Stimulated activated CD4-positive, alpha-beta T cell treated with anti-CD3 and anti-CD28 coated beads, Interleukin-2, amount 100 ng/mL, for 48 hours (primary cell): ENCODE measurements at places on chromosomes 7 and 10.
A peak's percentile ranks its signal among the peaks of the same experiment; 100 is the strongest.

DNA sequence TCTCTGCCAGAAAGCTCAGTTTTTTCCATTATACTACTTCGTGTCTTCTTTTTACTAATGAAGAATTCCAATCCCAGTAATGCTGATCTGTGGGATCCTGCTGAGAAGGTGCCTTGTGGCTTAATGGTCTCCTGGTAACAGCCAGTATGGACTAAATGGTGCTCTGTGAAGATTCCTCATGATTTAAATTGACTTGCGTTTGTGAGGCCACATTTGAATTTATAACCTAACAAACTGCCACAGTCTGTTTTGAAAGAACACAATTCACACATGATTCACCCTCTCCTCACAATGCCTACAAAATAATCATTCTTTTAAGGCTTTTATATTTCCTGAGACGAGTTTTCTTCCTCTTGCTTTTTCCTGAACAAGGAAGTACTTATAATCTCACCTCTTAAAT, 140.0 kb downstream of the MBL2 start:
- DNase-seq, result no peak

DNA sequence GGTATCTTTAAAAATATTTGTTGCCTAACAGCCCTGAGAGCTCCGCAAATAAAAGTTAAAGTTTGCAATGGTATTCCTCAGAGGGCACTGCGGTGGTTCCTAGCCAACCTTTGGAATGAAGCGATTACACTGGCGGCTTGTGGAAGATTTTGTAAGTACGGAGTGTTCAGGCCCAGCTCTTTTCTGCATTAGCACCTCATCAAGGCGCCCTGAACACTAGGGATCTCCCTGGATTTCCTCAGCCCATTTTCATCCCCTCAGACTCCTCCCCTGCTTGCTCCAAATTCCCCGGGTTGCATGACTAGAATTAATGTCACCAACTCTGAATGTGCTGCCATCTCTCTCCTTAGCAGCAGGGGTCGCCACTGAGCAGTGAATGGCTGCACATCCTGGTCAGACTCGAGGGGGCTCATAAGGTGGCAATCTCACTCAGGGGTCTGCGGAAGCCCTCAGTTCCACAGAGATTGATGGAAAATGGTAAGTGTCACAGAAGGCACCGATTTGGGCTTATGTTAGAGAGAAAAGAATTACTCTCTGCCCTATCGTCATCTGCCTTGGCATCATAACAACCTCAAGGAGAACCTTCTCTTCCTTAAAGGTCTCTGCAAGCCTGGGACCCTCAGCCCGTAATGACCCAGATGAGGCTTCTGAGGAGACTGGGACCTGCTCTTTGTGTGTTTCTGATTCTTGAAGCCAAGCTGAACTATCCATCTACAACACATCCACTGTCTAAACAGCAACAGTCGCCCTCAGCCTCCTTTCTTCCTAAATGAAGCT, 262.8 kb upstream of the AOAH start:
- DNase-seq, result peak; percentile 70

DNA sequence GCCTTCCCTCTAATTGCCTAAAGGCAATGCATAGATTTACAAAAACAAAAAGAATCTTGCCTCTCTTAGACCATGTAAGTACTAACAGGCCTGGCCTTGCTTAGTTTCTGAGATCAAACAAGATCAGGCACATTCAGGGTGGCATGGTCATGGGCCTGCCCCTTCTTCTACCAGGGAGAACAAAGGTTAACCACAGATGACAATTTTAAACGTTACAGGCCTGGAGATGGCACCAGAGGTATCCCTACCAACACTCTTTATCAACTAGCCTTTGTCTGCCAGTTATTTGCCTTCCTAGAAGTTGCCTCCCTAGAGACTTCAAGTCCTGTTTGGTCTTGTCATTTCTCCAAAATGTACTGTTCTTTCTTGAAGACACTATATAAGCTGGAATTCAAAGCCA, 252.6 kb downstream of the DOCK4 start:
- DNase-seq, result no peak

DNA sequence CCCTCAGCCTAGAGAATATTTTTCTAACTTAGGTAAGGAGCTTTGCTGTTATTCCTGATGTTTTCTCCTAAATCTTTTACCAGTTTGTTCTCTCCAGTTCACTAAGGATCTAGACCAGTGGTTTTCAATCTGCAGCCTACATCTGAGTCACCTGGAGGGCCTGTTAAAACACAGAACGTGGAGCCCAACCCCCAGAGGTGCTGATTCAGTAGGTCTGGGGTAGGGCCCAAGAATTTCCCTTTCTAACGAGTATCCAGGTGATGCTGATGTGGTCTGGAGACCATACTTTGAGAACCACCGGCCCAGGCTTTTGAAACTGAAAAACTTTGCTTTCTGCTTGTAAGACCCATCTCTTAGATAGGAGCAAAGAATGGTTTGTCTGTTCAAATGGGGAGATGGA, 51.2 kb upstream of the KMT2E start:
- no peak for DNase-seq

GRCh38 chr7:117875566-117875965, 2.3 kb upstream of the CTTNBP2 start:
- DNase-seq, result no peak

DNA sequence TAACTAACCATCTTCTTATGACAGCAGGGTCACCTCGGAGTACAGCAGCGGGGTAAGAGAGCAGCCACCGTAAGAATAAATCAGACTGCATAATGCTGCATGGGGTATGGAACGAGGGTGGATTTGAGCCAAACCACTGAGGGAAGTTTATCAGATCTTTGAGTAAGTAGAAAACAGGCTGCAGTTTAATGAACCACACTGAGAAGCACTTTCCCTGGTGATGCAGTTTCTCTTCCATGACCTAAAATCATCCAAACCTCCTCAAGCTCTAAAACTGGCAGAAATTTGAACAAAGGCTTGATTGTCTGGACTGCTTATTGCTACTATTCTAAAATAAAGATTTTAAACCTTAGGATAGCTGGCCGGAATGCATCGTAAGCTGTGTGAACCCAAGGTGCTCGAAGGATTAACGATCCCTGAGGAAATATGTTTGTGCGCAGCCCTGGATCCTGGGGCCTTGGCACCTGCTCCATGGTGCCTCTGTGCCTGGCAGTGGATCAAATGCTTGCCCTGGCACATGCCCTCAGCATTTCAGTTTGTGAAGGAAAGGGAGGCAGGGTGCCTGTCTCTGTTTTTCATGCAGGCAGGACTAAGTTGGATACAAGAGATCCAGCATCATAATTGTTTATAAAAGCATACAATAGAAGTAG, 322.7 kb downstream of the LHFPL3 start:
- DNase-seq, result no peak

- DNase-seq, result no peak
These were observed 34.1 kb downstream of the EGFR start for GRCh38 chr7:55052741-55053427.

DNA sequence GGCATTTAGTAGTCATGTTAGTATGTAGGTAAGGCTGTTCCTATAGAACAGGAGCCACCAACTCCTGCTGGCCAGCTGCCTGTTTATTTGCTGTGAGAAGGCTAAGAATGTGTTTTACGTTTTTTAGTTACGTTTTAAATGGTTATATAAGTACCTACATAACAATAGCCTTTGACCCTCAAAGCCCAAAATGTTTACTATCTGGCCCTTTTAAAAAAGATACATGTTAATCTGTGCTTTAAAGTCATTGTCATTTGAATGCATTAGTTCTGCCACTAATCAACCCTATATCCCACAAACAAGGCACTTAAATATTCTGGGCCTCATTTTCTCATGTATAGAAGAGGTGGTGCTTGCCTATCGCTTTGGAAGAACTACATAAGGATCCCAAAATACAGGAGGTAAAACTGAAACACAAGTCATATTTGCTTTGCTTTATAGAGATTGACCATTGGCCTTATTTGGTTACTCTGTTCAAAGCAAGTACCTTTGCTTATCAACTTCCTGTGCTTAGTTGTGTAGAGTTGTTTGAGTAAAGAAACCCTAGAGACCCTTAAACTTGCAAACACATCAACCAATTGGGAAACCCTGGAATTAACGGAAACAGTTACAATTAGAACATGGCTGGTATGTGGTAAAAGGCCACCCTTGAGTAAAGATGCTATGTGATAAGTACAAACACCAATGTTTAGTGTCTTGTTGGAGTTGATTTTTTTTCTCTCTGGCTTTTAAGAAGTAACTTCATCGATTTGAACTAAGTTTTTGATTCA, 25.9 kb downstream of the TIMM23 start:
- no peak for DNase-seq

- no peak for DNase-seq
These were observed 7.6 kb upstream of the ADAMTS14 start for GRCh38 chr10:70664702-70665195.

- DNase-seq, result no peak
These were observed 67.0 kb upstream of the ITGB1 start for GRCh38 chr10:33025039-33025438.

GRCh38 chr7:11274074-11274473, 300.4 kb downstream of the PHF14 start:
- no peak for DNase-seq

DNA sequence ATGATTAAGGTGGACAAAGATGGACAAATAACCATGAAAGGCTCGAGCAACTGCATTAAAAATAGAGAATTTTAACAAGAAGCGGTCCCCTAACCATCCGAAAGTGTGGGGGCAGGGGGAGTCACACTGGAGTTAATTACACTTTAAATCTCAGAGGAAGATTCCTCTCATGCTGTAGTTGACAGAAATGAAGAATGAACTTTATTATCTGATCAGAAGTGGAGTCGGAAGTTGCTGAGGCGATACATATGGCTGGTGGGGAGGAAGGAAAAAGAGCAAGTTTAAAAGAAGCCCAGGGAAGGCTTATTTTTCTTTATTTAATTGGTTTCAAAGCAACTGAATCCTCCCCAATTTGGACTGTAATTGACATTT, 102.3 kb upstream of the FAM171A1 start:
- no peak for DNase-seq

DNA sequence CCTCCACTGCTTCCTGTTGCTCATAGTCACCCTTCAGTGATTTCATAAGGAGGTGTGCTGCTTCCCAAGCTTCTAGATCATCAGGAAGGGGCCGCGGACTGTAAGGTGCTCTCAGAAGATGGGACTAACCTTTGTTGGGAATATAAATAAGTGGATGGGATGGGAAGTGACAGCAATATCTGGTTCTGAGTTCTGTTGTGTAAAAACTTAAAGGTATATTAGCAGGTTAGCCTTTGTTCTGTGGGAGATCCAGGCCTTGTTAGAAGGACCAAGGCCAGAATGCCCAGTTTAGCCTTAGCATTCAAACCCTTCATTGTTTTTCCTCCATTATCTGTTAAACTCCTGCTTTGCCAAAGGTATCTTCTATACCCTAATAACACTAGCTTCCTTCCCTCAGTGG, 12.4 kb downstream of the BUB3 start:
- DNase-seq, result no peak

GRCh38 chr10:119644205-119644814, 6.9 kb upstream of the BAG3 start:
- DNase-seq, result no peak

- DNase-seq, result no peak
These were observed 59.0 kb downstream of the ST7 start for GRCh38 chr7:117012284-117012683.

DNA sequence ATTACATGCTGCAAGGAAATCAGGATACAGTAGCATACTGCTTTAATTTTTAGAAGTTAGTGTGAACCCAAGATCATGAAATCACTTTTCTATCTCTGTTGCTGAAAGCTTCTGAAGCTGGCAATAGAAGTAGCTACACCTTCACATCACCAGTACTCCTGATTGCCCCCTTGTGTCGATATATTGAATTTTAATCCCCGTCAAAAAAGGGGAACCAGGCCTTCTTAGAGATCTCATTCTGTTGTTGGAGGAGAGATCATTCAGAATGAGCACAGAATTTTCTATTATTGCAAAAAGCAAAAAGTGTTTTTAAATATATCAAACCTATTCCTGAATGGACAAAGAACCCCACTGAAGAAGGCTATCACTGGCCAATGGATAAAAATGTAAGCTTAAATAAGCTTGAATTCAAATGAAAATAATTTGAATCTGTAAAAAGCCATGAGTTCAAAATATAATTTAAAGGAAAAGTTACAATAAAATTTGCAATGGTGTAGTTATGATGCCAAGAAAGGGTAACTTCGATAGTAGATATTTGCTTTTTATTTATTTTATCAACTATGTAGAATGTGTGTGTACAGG, 39.7 kb upstream of the TEX47 start:
- DNase-seq, result no peak

DNA sequence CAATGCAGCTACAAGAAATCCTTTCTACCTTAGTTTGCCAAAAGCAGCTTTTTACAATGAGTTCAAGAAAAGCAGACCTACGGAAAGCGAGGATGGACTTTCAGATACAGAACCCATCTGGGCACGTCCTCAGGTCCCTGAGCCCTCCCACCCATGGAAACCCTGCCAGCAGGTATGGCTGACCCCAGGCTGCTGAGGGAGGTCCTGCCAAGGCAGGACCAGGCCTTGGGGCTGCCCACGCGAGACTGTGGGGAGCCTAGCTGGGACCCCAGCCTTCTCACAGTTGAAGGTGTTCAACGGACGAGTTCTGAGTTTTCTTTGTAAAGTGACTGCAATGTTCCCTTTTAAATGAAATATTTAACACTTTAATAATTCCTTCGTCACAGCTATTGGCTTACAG, 245.0 kb downstream of the MGMT start:
- DNase-seq, result no peak

DNA sequence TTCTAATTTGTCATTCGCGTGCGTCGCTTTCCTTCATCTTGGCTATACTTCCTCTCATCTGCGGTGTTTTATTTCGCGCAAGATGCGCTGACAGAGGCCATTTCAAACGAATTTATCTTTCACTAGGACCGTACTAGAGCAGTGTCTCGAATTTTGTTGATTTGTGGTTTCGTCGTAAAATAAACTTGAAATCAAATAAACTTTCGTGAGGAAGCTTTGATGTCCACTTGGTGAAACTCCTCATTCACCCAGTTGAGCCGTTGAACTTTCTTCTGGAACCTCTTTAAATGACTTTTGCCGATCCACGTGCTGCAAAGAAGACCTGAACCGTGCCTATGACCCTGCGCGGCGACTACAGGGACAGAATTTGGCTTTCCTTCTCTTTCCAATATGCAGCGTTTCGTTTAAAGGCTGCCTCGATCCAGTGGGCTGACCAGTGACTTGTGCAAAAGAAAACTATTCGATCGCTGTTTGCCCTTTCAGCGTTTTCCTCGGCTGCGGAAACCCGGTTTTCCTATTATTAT, 163.9 kb upstream of the PPP1R3A start:
- no peak for DNase-seq

DNA sequence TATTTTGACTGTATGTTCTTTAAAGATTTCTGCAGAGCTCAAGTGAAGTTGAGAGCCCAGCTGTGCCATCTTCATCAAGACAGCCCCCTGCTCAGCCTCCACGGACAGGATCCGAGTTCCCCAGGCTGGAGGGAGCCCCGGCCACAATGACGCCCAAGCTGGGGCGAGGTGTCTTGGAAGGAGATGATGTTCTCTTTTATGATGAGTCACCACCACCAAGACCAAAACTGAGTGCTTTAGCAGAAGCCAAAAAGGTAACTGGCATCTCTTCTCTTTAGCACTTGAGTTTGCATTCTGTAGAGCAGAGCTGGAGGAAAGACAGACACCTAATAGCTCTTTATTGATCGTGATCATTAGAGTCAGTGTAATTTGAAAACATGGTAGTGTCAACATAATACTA, 33.7 kb downstream of the MCM10 start:
- no peak for DNase-seq

GRCh38 chr10:79979976-79980687, 31.2 kb upstream of the SFTPD start:
- DNase-seq, result no peak

- DNase-seq, result no peak
These were observed 2.5 kb downstream of the SLK start for GRCh38 chr10:103969436-103969835.

GRCh38 chr10:58264780-58265179, 2.9 kb downstream of the IPMK start:
- DNase-seq, result no peak

- DNase-seq, result no peak
These were observed 24.5 kb downstream of the CUL1 start for GRCh38 chr7:148723166-148723559.
